Stomach (tissue), 19 donors: ENCODE measurements at places on chromosomes 7 and 10.

DNA sequence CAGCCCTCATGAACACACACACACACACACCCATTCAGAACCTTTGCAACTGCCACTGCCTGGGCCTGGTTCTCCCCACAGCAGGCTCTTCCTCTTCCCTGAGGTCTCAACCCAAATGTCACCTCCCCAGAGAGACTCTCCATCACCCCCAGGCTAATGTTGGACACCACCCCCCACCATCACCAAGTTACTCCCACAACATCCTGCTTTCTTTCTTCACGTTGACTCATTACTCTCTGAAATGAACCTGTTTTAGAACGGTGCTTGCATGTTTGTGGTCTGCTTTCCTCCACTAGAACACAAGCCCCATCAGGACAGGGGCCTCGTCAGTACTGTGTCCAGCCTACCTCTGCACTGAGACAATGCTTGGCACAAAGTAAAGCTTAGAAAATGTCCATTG lies 16.0 kb downstream of the AFAP1L2 start:
- no peak overlapping the region for H3K4me3 ChIP-seq
- no peaks in the 10 kb centered on the region for H3K36me3 ChIP-seq
- DNase-seq, result no peak
- H3K27me3 ChIP-seq, result no peaks in the 10 kb centered on the region
- no peak overlapping the region for H3K27ac ChIP-seq
- peaks cover 23% of the 10 kb centered on the region for H3K4me1 ChIP-seq

DNA sequence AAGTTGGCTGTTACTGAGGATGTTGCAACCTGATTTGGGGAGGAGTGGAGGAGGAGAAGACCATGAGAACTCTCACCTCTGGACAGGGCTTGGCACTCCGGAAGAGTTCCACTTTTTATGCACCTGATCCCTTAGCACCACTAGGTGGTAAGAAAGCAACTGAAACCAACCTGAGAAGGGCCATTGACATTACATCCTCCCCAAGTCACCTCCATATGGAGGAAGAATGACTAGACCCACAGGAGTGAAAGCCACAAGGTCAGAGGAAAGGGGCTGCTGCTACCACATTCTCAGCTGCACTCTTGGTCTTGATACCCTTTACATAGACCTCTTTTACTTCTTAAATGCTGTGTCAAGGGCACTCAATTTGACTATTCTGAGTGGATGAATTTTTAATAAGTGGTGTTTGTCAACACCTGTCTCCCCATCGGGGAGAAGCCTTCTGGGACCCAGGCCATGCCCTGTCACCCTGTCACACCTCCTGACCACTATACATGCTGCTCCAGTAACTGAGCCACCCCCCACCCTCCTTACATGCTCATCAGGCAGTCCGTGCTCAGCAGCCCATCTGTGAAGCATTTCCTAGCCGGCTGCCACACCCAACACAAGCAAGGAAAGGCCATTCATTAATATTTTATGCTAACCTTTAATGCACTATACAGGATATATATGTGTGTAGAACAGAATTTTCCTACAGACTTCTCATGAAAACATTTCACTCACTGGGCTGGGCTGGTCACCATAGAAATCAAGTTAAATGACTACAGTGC lies 362.9 kb downstream of the GFRA1 start:
- H3K4me3 ChIP-seq, result no peak overlapping the region
- H3K36me3 ChIP-seq, result no peaks in the 10 kb centered on the region
- no peaks in the 10 kb centered on the region for H3K27me3 ChIP-seq
- H3K27ac ChIP-seq, result no peak overlapping the region
- H3K4me1 ChIP-seq, result no peaks in the 10 kb centered on the region

DNA sequence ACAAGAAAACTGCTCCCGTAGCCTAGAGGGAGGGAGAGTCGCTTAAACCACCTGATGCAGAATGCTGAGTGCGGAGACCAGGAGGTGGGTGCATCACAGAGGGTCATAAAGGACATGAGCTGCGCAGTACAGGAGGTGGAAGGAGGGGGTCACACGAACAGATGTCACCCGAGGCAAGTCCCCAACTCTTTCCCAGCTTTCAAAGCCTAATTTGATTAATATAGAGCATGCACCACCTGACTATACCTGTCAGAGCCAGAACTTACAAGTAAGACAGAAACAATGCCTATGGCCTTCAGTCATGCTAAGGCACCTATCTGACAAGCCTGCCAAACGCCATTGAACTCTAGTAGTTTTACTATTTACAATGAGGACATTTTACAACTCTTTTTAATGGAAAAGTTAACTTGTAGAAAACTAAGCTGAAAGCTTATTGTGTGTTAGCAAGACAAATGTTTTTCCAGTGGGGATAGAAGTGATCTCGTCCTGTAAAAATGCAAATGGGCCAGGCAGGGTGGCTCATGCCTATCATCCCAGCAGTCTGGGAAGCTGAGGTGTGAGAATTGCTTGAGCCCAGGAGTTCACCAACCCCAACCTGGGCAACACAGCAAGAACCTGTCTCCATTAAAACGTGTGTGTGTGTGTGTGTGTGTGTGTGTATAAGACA lies 1.1 kb upstream of the VOPP1 start:
- H3K36me3 ChIP-seq, result no peaks in the 10 kb centered on the region
- H3K27ac ChIP-seq, result peak overlapping the region; percentile 95
- no peaks in the 10 kb centered on the region for H3K27me3 ChIP-seq
- peaks cover 35% of the 10 kb centered on the region for H3K4me1 ChIP-seq
- DNase-seq, result no peak

DNA sequence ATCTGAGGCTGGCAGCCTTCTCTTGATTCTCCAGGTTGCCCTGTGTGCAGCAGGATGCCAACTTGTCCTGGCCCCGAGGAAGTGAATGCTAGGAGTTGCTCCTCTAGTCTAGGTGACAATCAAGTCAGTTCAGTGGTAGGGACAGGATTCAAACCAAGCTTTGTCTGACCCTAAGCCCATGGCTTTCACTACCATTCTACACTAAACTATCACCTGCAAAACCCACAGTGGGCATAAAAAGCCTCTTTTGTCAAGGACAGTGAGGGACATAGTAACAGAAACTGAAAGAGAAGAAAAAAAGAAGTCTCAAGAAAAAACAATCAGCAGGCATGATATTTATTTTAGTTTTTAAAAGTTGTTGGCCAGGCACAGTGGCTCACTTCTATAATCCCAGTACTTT lies 33.5 kb downstream of the KCNMA1 start:
- no peak for DNase-seq
- peaks cover 15% of the 10 kb centered on the region for H3K4me1 ChIP-seq
- no peaks in the 10 kb centered on the region for H3K36me3 ChIP-seq
- peak overlapping the region; percentile 7 for H3K27ac ChIP-seq

DNA sequence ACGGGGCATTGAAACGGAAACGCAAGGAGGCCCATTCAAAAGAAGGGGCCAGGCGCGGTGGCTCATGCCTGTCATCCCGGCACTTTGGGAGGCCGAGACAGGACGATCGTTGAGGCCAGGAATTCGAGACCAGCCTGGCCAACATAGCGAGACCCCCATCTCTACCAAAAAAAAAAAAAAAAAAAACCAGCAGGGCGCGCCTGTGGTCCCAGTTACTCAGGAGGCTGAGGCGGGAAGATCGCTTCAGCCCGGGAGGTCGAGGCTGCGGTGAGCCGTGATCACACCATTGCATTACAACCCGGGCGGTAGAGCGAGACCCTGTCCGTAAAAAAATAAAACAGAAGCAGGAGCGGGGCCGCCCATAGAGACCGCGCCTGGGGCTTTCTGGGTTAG lies 396 bp downstream of the PSMG3 start:
- no peak for DNase-seq
- H3K27ac ChIP-seq, result peak overlapping the region; percentile 93
- H3K27me3 ChIP-seq, result no peaks in the 10 kb centered on the region
- peaks cover 43% of the 10 kb centered on the region for H3K4me1 ChIP-seq

GRCh38 chr7:150952331-150953050 lies 25.6 kb downstream of the KCNH2 start:
- peaks cover 34% of the 10 kb centered on the region for H3K27me3 ChIP-seq
- no peak overlapping the region for H3K27ac ChIP-seq
- H3K36me3 ChIP-seq, result no peaks in the 10 kb centered on the region
- no peak overlapping the region for H3K4me3 ChIP-seq
- no peak for DNase-seq
- peaks cover 50% of the 10 kb centered on the region for H3K4me1 ChIP-seq

DNA sequence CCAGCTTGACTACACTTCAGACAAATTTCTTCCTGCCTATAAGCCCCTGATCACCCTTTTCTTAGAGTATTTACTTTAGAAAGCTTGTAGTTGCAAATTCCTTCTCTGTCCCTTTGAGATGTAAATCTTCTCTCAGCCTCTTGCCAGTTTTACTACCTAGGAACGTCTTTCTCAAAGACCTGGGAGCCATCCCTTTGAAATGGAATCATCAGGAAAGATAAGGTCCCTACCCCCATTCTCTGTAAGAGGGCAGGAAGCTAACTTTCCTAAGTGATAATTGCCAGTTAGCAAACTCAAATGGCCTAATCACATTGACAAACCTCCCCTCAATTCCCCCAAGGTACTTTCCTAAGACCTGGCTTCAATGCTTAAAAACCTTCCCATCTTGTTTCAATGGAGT lies 304.5 kb downstream of the MDFIC start:
- no peak overlapping the region for H3K27ac ChIP-seq
- H3K36me3 ChIP-seq, result no peaks in the 10 kb centered on the region
- no peaks in the 10 kb centered on the region for H3K27me3 ChIP-seq
- no peaks in the 10 kb centered on the region for H3K4me1 ChIP-seq
- no peak overlapping the region for H3K4me3 ChIP-seq

GRCh38 chr7:53426145-53426750 lies 390.8 kb downstream of the POM121L12 start:
- no peak overlapping the region for H3K27ac ChIP-seq
- DNase-seq, result no peak
- no peaks in the 10 kb centered on the region for H3K4me1 ChIP-seq

- no peak overlapping the region for H3K27ac ChIP-seq
- H3K36me3 ChIP-seq, result peaks cover 73% of the 10 kb centered on the region
- no peak for DNase-seq
- no peaks in the 10 kb centered on the region for H3K4me1 ChIP-seq
- H3K4me3 ChIP-seq, result no peak overlapping the region
These were observed 123.0 kb downstream of the IDE start for GRCh38 chr10:92450896-92451295.

DNA sequence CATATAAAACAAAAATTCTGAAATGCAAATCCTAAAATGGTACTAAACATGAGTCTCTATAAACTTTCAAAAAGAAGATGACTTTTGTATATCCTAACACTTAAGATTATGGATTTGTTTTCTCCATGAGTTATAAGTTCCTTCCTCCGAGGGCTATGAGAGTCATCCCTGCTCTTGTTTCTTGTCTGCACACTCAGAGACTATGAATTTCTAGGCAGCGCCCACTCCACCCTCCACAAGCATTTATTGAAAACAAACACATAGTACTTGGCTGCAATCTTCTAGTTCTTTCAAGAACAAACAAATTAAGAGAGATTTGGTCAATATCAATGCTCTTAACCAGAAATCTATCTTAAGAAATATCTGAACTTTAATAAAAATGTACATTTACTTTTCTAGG lies 211.7 kb downstream of the DKK1 start:
- H3K4me3 ChIP-seq, result no peak overlapping the region
- DNase-seq, result peak; percentile 7
- H3K27me3 ChIP-seq, result no peaks in the 10 kb centered on the region
- no peak overlapping the region for H3K27ac ChIP-seq

DNA sequence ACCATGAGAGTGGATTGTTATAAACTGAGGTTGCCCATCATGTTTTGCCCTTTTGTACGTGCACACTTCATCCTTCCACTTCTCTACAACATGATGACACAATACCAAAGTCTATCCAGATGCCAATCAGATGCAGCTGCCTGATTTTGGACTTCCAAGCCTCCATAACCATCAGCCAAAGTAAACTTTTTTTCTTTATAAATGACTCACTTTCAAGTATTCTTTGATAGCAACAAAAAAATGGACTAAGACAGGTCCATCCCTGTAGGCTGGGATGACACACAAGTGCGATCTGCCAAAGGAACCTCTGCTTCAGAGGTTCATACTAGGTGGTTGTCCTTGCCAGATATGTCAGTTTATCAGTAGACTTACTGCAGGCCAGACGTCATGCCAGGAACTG lies 320.2 kb upstream of the FZD1 start:
- no peaks in the 10 kb centered on the region for H3K27me3 ChIP-seq
- peaks cover 10% of the 10 kb centered on the region for H3K4me1 ChIP-seq
- no peaks in the 10 kb centered on the region for H3K36me3 ChIP-seq
- H3K27ac ChIP-seq, result no peak overlapping the region
- H3K4me3 ChIP-seq, result no peak overlapping the region
- no peak for DNase-seq

DNA sequence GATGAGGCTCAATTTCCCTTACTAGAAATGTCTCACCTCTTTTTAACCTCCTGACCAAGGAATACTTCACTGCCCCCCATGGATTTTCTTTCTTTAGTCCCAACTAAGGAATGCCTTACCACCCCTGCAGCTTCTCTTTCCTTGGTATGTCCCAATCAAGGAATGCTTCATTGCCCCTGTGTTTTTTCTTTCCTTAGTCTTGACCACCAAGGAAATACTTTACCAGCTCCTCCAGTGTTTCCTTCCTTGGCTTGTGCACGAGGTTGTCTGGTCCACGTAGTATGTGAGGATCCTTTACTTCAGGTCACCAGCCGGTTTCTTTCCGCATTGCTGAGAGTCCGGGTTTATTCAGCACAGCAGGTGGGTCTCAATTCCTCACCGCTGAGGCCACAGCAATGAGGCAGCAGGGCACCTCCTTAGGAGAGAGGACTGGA lies 59.3 kb downstream of the CYP2C9 start:
- no peaks in the 10 kb centered on the region for H3K4me1 ChIP-seq
- no peak for DNase-seq
- no peak overlapping the region for H3K4me3 ChIP-seq
- no peak overlapping the region for H3K27ac ChIP-seq
- no peaks in the 10 kb centered on the region for H3K36me3 ChIP-seq
- no peaks in the 10 kb centered on the region for H3K27me3 ChIP-seq
